ENCODE measurements at places on chromosomes 4 and X.

DNA sequence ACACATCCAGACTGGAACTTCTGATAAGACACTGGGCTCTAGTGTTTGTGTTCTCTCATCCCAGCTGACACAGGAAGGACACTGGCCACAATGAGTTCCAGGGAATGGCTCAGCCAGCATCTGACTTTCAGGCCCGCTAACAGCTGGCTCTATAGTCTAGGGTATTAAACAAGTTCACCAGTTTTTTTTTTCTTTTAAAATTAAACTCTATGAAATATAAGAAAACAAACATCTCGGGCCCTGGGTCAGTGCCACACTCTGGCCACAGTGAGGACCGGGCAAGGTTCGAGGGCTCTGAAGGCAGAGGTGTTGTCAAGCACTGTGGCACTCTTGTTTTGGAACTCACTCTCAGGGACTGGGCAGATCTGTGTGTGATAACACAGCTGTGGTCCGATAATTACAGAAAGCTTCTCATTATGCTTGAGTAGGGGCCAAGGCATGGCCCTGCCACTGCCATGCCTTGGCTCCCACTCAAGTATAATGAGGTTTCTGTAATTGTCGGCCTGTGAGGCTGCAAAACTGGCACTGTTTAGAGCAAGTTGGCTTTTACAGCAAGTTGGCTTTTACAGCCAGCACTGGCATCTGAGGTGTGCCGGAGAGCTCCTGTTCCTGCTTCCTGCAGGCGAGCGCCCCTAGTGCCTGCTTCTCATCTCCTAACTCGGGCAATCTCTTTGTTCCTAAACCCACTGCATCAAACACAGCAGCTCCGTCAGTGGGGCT is 62.8 kb downstream of the PPP1R2C start:
- no peak for DNase-seq

DNA sequence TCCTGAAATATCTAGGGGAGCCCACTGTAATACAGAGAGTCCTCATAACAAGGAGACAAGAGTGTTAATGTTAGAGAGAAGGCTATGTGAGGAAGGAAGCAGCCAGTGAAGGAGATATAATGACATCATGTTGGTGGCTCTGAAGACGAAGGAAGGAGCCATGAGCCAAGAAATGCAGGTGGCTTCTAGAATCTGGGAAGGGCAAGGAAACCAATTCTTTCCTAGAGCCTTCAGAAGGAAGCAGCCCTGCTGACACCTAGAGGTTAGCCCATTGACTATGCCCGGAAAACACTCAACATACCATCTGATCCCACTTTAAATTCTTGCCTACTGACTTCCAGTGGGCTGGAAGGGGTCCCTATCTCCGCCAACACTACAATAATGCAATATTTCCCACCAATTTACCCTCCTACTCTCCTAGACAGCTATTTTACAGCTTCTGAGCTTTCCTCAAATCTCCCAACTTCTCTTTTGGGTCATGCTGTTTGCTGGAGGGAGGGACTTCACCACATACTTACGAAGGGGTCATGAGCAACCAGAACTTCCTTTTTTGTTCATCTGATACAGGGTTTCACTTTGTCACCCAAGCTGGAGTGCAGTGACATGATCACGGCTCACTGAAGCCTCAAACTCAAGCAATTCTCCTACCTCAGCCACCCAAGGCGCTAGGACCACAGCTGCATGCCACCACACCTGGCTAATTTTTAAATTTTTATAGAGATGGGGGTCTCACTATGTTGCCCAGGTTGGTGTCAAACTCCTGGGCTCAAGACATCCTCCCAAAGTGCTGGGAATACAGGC is 25.2 kb upstream of the G3BP2 start:
- no peak for DNase-seq

- peak; percentile 68 for DNase-seq
Measured at GRCh38 chrX:12610079-12610478, 181.1 kb upstream of the PRPS2 start.

DNA sequence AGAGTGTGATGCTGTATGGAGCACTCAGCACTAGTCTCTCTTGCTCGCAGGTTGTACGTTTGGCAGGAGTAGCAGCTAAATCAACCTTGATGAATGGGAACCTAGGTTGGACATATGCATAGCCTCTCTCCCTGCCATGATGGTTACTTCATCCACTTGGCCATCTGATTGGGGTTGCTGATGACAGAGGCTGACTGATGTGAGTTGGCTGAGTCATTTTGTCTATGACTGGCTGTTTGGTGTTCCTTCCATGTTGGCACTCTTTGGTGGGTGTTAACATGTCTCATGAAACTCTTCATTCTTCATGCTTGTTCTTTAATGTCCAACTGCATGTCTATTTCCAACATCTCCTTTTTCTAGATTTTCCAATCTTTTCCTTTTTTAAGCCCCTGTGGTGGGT is 31.6 kb upstream of the SPARCL1 start:
- no peak for DNase-seq

- DNase-seq = no peak
Measured at GRCh38 chr4:6113641-6114040, 86.7 kb downstream of the JAKMIP1 start.

DNA sequence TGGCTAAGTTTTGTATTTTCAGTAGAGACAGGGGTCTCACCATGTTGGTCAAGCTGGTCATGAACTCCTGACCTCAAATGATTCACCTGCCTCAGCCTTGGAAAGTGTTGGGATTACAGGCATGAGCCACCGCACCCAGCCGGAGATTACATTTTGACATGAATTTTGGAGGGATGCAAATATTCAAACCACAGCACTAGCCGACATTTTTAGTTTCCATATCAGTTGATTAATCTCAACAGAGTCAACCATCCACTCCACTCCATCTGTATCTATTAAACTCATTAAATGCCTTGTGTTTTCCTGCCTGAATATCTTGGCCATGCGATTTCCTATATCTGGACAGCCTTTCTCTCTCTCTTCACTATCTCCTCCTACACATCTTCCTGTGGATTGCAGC is 64.1 kb upstream of the PDGFRA start:
- no peak for DNase-seq

- no peak for DNase-seq
Measured at GRCh38 chrX:33128048-33128805, 83.1 kb downstream of the DMD start.

- no peak for DNase-seq
Measured at GRCh38 chrX:87160435-87161010, 357.1 kb upstream of the KLHL4 start.

- no peak for DNase-seq
Measured at GRCh38 chr4:55498051-55498450, 48.7 kb downstream of the CLOCK start.

DNA sequence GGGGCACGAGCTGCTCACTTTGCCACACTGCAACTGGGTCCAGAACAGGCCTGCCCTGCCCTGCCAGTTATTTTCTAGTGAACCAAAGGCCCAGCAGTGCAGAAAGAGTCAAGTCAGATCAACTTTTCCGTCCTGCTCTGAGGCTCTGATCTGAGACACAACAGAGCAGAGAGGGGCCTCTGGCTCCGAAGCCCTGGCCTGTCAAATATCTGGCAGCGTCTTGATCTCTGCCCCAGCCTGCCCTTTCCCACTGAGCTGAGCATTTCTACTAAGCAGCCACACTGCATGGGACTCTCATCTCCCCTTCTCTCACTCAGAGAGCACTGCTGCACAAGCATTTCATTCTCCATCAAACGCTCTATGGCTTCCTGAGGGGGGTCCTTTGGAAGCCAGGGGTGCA is 11.8 kb downstream of the IGFBP7 start:
- DNase-seq = no peak

GRCh38 chrX:115573185-115573584 is 12.2 kb downstream of the PLS3 start:
- no peak for DNase-seq

DNA sequence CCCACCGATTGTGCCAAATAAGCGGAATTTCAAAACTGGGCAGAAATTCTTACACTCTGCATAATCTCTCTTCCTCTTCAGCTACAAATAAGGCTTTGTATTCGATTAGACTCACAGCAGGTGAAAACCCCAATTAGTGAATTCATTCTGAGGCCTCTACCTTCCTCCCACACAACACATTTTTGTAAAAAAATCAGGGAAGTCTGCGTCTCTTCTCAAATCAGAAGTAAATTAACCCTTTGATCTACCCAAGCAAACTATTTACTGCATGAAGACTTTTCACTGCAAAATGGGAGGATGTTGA is 200.6 kb upstream of the FTHL17 start:
- no peak for DNase-seq

DNA sequence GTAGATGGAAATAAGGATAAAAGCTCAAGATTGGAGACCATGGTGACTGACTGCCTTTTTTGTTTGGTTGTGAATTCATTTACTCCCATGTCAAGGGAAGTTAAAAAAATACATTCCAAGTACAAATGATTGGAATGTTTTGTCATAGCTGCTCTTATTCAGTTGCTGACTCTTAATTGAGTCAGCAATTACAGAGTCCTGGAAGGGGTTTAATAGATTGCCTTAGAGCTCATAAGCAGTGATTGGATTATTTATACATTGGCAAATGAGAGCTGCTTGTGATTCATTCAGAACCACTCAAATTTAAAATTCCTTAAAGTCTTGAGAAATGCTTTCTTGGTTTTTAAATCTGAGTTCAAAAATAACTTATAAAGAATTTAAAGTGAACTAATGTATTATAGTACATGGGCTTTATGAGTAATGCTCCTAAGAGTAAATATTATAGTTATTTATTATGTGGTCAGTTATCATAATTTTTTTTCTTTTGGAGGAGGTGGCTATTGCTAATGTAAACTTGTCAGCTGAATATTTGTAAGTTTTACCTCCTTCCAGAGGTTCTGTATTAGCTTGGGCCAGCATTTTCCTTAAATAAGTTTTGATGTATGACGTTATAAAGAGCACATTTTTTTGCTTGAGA is 13.6 kb downstream of the JADE1 start:
- DNase-seq = peak; percentile 90

GRCh38 chr4:104930298-104930697 is 216.4 kb upstream of the TET2 start:
- no peak for DNase-seq

DNA sequence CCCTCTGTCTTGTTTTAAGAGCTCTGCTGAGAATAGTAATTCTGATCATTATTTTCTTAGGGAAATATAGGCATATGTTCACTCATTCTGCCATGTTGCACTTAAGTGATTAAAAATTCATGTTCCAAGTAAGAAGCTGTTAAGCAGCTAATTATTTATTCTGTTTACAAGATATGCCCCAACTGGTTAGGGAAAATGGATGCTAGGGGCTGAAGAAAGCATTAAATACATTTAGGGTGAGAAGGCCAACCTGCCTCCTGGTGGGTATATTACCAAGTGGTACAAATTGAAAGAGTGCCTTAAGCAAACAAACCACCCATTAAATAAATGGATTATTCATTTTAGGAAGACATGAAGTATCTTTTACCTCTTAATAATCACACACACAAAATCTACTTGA is 392.6 kb upstream of the EPHA5 start:
- DNase-seq = no peak

DNA sequence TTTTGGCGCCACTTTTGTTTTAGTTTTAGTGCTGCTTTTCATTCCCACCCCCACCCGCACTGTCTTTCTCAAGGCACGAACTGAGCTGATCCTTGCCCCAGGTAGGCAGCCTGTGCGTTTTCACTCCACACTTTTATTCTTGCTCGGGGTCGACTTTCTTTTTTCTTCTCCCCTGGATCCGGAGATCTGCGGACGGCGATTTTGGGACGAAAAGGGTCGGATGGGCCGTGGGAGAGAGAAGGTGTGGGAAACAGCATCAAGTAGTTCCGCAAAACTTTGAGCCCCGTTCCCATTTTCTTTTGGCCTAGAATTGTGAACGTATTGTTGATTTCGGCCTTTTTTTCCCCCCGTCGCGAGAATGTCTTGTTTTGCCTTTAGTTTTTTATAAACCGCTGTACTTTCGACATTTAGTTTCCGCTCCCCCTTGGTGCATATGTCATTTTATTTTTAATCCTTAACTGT is 531 bp downstream of the STAG2 start:
- DNase-seq = no peak

DNA sequence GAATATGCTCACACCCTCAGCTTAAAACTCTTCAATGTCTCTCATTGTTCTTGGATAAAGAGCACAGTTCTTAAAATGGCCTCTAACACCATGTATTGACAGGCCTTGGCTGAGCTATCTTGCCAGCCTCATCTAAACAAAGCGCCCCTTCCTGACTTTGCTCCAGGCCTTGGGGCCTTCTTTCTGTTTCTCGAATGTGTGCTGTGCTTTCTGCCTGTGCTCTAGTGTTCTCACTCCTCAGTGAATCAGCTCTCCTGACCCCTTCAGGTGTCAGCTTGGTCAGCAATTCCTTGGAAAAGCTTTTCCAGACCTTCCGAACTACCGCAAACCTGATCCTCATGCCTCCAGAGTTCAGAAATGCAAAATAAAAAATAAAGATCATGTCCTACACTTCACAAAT is 346.3 kb upstream of the FSTL5 start:
- no peak for DNase-seq

GRCh38 chr4:121185960-121186359 is 21.8 kb upstream of the TNIP3 start:
- DNase-seq = no peak

DNA sequence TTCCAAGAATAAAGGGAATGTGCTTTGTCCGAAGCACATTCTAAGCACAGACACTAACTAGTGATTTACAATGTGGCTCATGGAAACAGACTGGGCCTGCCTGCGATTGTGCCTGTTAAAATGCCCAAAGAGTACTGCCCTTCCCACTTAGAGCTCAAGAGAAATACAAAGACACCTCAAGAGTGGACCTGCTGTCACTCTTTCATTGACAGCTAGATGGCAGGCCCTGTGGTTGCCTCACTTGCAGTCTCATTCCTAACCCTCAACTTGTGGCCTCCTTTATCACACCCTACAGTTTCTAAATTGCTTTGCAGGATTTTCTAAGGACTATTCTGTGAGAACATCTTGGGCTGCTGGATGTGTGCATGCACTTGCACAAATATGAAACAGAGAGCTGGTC is 331.0 kb upstream of the EMCN start:
- DNase-seq = no peak

DNA sequence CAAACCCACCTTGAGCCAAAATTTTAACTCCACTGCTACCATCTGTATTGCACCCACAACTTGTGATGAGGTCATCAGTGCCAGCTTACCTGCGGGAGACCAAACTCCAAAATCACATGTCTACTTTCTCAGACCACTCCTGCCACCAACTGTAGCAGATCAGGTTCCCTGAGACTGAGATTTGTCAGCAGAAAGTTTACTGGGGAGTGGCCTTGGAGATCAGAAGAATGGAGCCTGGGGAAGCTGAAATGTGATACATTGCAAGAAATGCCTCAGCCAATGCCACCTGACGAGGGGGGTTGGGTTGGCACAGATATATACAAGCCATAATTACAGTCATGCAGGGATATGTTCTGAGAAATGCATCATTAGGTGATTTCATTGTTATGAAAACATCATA is 19.1 kb downstream of the HAUS3 start:
- DNase-seq = no peak

DNA sequence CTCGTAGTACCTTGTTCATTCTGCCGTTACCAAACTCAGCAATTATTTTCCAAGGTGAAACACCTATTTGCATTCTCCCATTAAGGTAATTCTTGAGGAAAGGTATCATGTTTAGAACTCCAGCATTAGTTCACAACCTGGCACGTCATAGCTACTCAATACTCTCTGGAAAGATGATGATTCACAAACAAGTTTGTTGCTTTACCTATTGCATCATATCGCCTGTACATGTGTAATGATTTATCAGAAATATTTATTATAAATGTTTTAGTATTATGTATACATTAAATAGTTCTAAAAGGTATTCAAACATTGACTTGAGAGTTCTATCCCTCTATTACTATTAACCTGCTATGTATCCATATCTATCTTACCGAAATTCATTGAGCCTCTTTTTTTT is 658.3 kb upstream of the PITX2 start:
- no peak for DNase-seq

Data from fibroblast of skin of left biceps (primary cell).